NCI-H1417 treated with DMSO at 0.1 percent for 48 hours (cell line): ENCODE measurements at places on chromosomes 1 and 21.

- no peak for DNase-seq
These were observed 1.2 kb downstream of the LMOD1 start for GRCh38 chr1:201945157-201945556.

DNA sequence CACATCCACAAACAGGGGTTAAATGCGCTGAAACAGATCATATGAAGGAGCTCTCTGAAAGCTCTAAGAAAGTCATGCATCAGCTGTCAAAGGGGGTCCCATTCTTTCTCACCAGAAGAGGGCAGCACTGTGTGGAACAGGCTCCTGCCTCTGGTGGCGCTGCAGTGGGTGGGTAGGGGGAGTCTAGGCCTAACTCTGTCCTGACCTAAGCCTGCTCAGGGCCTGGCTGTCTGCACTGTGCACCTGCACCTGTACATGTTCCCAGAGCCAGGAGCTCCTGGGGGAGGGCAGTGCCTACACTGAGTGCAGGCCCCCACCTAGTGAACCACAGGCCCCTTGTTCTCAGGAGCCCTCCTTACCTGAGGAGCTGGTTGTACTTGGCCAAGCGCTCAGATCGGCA lies 16.0 kb downstream of the ENO1 start:
- no peak for DNase-seq

- no peak for DNase-seq
These were observed 38.2 kb upstream of the PIGC start for GRCh38 chr1:172482044-172482443.

- no peak for DNase-seq
These were observed 382.3 kb upstream of the ADGRL4 start for GRCh38 chr1:79388694-79389361.

GRCh38 chr1:33823830-33824229 lies 40.0 kb upstream of the HMGB4 start:
- DNase-seq: no peak

DNA sequence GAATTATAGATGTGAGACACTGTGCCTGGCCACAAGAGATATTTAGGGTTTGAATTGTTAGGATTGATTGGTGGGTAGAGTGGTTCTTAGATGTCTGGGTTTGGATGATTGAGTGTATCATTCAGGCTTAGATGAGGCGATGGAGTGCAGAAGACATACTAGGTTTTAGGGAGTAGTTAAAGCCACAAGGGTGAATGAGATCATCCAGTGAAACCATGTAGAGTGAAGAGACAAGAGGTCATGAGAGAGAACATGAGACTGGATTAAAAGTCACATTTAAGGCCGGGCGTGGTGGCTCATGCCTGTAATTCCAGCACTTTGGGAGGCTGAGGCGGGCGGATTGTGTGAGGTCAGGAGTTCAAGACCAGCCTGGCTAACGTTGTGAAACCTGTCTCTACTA lies 37.2 kb downstream of the ZFYVE9 start:
- DNase-seq: no peak

GRCh38 chr21:39180429-39181019 lies 2.7 kb downstream of the PSMG1 start:
- no peak for DNase-seq

GRCh38 chr1:61050541-61051442 lies 31.6 kb upstream of the NFIA start:
- no peak for DNase-seq

DNA sequence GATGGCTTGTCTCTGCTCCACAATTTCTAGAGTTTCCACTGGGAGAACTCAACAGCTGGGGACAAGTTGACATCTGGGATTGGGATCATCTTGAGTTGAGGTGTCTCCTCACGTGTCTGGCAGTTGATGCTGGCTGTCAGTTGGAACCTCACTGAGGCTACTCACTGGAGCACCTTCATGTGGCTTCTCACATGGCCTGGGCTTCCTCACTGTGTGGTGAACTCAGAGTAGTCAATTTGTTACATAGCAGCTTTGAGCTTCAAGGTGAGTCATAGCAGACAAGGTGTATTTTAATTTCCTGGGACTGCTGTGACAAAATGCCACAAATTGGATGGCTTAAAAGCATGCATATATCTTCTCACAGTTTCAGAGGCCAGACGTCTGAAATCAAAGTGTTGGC lies 44.0 kb downstream of the NTNG1 start:
- no peak for DNase-seq

DNA sequence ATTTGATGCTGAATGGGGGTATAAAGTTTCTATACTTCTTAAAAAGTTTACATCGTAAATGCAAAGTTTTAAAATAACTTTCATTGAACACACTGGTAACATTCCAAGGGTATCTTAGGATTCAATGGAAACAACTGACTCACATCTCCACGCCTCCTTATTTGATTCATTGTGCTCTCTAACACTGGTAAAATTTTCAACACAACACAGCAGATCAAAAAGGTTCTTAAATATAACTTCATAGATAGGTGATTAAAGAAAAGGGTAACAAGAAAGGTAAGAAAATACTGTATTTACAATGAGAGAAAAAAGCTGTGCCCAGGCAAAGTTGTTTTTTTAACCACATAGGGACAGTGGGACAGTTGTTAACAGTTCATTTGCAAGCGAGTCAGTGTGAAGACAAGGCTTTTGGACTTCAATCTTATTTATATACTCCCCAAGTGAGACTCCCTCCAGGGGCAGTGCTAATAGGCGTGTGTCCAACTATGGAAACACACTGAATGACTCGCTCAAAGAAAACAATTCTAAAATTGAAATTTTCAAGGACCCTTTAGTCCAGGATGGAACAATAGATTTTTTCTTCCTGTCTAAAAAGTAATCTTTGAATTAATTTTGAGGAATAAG lies 140.5 kb downstream of the TIAM1 start:
- no peak for DNase-seq

- DNase-seq: no peak
These were observed 5.2 kb downstream of the S100A10 start for GRCh38 chr1:151988405-151988923.

DNA sequence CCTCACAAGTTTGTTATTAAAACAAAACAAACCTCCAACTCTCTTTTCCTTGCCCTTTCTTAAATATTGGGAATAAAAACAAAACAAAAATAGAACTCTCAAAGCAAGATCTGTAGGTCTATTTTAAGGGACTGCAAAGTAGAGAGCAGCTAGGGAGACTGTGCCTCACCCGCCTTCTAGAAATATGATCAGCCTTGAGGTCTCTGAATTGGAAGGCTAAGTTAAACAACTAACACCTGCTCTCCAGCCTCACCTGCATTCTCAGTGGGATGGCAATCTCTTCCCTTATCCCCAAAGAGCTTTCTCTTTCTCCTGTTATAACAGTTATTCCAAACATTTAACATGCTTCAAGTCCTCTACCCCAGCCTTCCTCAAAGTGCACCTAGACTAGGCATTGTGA lies 75.5 kb upstream of the TNR start:
- DNase-seq: no peak

GRCh38 chr1:117732065-117732797 lies 126.4 kb downstream of the TENT5C start:
- no peak for DNase-seq

GRCh38 chr1:36628804-36629203 lies 146.1 kb upstream of the CSF3R start:
- no peak for DNase-seq

DNA sequence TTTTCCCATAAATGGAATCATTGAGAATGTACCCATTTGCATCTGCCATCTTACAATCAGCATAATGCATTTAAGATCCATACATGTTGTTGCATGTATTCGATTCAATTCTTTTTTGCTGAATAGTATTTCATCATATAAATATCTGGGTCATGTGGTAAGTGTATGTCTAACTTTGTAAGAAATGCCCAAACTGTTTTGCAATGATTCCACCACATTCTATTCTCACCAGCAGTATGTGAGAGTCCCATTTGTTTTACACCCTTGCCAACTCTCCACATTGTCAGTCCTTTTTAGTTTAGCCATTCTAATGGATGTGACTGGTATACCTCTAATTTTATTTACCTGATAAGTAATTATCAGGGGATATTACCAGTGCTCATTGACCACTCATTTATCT lies 115.8 kb upstream of the PBX1 start:
- DNase-seq: no peak

DNA sequence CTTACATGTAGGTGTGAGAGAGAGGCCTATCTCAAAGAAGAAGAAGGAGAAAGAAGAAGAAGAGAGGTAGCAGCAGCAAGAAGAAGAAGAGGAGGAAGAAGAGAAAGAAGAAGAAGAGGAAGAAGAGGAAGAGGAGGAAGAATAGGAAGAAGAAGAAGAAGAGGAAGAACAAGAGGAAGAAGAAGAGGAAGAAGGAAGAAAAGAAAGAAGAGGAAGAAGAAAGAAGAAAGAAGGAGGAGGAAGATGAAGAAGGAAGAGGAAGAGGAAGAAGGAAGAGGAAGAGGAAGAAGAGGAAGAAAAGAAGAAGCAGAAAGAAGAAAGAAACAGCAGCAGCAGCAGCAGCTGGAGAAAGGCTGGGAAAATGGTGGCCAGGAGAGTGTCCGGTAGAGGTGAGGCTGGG lies 10.3 kb upstream of the AZIN2 start:
- no peak for DNase-seq

- no peak for DNase-seq
These were observed 2.6 kb downstream of the PTTG1IP start for GRCh38 chr21:44870748-44871495.

- no peak for DNase-seq
These were observed 567 bp downstream of the PMVK start for GRCh38 chr1:154935749-154936554.

DNA sequence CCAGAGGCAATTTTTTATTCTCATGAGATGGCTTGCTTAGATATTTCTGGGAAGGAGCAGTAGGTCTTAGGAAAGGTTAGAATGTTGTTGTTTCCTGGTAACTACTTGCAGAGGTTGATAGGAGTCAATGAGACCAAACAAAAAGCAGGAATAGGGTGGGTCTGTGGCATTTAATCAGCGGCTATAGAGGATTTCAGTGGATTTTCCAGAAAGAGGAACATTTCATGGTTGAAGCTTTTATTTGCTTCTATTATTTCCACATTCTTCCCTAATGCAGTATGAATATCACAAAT lies 111.3 kb upstream of the PALMD start:
- no peak for DNase-seq
